ENCODE measurements at places on chromosomes 13 and 19.

DNA sequence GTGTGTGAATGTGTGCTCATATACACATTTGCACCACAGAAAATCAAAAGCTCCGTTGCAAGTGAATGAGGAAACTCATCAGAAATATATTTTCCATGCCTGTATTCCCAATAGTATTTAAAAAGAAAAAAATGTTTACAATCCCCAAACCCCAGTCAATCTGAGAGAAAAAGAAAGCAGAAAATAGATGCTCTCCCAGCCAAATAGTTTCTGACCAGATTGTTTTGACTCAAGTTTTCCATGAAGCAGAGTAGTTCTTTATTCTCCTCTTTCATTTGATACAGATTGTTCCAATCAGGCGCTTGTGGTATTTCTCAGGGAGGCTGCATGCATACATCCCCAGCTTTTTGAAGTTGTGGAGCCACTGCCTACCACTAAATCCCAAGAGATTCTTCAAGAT, 110.6 kb downstream of the STARD13 start:
- no peak for DNase-seq

DNA sequence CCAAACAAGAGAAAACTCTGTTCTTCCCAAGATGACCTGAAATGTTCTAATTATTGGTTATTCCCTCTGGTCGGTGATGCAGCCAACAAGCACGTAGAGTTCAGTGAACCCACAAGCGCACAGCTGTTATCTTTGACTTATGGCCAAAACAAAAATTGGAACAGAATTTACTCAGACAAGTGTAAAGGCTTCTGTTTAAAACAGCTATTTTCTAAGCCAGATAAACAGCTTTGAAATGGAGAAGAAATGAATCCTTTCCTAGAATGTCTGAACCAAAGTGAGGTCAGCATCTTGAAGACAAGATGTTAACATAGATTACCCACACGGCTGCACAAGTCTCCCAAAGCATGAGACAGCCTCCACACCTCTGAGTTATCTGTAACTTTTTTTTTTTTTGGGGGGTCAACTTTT, 669.2 kb downstream of the DIAPH3 start:
- no peak for DNase-seq

DNA sequence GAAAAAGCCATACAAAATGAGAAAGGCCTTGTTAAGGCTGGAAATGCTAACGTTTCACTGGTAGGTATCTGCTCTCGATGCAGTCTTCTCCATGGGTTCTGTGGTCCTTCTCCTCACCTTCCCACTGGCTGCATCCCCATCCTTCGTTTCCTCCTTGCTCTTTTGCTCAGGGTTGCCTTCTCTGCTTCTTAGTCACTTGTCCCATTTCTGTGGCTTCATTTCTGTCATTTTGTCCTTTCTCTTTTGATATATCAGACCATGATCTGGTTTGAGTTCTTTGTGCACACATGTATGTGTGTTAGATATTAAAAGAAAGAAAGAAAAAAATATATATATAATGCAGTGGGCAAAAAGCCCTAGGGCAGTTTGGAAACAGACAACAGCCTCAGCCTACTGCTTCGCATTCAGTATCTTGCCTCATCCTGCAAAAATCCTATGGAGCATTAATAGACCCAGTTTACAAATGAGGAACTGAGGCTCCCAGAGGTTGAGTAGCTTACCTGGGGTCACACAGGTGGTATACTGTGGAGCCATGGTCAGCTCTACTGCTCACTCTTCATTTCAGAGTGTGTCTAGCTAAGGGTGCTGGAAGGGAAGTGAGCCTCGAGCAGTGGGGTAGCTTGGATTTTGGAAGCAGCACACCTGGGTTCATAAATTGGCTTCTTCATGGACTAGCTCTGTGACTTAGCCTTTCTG, 57.6 kb upstream of the MEDAG start:
- no peak for DNase-seq

GRCh38 chr13:107296804-107297203, 728.9 kb upstream of the ARGLU1 start:
- no peak for DNase-seq

DNA sequence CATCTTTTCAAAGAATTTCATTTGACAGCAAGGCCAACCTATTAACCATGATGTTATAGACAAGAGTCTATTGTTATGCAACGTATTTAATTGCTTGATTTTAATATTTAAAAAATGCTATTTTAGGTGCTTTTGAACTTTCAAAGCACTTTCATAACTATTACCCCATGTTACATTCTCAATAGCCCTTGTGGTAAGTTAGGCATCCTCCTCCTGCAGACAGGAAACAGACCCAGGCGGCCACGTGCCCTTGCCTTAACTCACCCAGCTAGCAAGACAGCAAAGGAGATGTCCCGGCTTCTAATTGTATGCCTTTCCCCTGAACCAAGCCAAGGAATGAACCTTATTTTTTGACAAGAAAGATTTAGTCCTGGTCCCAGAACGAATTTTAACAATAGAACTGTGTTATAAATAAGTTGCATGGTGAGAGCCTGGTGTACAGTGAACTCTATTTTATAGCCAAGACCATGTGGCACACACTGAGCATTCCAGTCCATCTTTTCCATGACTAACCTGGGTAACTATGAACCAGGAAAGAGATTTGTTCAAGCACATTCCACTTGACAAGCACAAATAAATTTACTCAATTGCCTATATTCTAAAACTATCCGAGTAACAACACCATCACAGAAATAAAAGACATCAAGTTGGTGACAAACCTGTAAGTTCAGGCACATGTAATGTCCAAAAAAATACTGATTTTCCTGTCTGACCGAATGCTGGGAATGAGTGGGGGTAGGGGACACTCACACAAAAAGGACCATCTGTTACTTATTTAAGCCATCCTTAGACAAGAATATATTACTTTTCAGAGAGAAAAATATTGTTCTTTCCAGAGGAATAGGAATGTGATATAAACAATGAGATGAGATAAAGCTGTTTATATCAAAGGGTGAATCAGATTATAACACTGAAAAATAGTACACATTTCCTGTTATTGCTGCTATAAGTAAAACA, 163.0 kb downstream of the EFNB2 start:
- DNase-seq, result no peak

DNA sequence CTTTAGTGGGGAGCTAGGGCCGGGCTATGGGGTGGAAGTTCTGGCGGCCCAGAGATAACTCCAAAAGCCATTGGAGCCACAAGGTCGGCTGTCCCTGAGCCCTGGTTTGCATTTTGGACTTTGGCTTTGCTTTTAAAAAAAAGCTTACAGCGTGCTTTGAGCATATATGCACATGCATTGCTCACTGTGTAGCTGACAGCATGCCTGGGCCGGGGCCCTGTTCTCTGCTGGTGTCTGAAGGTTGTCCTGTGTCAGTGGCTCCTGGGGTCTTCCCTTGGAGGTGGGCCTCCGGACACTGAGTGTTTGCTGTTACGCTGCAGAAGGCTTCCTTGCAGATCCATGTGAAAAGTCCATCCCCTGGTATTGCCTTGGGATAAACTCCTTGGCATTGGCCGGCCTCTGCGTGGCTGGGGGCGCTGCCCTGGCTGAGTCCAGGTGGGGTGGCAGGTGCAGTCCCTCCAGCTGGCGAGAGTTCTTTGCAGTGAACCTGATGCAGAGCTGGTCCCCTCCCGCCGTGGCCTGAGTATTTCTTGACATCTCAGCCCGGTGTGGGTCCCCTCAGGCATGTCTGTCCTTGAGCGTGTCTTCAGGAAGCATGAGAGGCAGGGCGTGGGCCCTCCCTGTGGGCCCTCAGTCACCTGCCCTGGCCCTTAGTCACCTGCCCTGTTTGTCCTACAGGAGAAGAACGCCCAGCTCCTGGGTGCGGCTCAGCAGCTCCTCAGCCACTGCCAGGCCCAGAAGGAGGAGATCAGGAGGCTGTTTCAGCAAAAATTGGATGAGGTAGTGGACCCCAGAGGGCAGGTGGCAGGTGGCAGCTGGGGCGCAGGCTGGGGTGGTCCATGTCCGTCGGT, 23.0 kb downstream of the PLEKHJ1 start:
- no peak for DNase-seq

DNA sequence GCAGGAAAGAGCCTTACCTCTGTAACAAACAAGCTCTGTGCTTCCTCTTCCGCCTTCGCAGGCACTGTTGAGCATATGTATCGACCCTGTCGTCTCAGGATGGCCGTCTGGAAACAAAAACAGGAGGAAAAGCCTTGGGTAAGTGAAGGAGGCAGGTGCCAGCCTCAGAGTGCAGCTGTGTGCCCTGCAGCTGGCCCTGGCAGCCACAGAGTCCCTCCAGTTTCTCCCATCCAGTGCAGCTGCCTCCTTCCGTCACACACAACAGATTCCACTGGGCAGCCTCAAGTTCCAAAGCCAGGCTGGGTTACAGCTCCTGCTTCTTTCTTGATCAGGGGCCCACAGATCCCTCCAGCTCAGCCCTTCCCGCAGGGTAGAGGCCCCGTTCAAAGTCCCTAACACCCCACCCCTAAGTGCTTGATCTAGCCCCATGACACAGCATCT, 47.7 kb downstream of the DOCK9 start:
- no peak for DNase-seq

DNA sequence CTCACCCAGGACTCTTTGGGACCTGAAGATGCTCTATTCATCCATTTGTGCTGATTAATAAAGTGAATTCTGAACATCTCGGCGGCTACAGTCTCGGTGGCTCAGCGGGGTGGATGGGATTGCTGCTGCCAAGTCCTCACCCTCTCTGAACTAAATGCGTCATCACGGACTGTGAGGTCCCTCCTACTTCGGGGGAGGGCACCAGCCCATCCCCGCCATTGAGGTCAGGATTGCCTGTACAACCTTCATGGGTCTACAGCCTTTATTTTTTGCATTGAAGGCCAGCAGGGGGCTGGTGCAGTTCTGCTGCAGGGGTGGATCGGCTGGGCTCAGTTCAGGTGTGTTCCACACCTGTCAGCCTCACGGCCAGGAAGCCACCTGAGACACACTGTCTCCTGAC, 181.8 kb downstream of the COL4A1 start:
- no peak for DNase-seq
